ENCODE measurements at places on chromosomes 16 and 17. TPM values are rescaled to one million over a fixed set of nuclear protein-coding genes. Genes with fewer than 3 reads are reported as not detected.
A peak's percentile ranks its signal among the peaks of the same experiment; 100 is the strongest.

DNA sequence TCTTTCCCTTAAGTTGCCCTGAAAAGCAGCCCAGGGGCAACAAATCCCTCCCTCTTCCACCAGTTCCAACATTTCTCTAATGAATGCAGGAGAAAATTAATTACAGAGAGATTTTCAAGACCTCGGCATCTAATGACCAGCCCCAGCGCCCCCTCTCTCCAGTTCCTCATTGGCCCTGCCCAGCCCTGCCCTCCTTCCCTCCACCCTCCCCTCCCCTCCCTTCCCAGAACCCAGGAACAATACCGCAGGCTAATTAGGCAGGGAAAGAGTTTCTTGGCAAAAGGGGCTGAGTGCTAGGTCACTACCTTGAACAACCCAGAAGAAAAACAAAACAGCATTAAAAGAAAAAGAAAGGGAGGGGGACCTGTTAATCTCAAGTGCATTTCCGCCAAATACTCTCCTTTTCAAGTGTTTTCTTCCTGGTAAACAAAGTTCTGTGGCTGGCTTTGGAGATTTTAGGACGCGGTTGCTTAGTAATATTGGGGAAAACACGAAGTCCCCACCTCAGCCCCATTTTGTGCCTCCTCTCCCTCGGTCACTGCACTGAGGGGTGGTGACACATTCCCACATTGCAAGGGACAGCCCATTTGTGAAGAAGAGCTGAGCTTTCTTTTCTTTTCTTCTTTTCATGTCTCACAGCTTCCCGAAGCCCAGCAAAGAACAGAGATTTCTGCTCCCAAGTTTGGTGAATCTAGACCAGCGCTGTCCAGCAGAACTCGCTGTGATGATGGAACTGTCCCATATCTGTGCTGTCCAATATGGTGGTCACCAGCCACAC is 215.4 kb downstream of the SOX9 start:
- H3K27me3 ChIP-seq, result no peaks in the 10 kb centered on the region
- H3K27ac ChIP-seq, result no peak overlapping the region
- DNase-seq, result peak; percentile 14
- no peaks in the 10 kb centered on the region for H3K36me3 ChIP-seq

GRCh38 chr17:38419508-38419981 is 8.7 kb upstream of the ARHGAP23 start:
- H3K4me3 ChIP-seq, result peak overlapping the region; percentile 34
- DNase-seq, result no peak
- H3K36me3 ChIP-seq, result no peaks in the 10 kb centered on the region

DNA sequence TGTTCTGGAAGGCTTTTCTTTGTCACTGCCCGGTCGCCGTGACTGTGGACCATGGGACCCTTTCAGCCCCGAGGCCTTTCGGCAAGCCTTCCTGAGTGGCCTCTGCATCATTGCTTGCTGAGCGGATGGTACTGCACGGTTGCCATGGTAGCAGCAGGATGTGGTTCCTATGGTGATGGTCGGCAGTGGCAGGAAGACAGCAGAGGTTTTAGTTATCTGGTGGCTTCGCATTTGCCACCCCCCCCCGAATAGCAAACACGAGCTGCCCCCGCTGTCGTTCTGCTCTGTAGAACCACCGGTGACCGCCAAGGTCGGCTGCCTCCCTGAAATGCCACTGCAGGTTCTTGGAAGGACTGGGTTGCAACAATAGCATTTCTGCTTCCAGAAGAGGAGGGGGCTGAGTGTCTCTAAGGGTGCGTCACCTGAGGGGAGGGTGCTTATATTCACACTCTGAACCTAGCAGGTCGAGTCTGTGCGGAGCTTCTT is 76.6 kb downstream of the CMIP start:
- H3K4me3 ChIP-seq, result no peak overlapping the region
- H3K4me1 ChIP-seq, result no peaks in the 10 kb centered on the region
- no peaks in the 10 kb centered on the region for H3K27me3 ChIP-seq
- no peak overlapping the region for H3K27ac ChIP-seq
- no peaks in the 10 kb centered on the region for H3K36me3 ChIP-seq
- DNase-seq, result no peak

- H3K4me1 ChIP-seq, result no peaks in the 10 kb centered on the region
- no peak overlapping the region for H3K27ac ChIP-seq
- DNase-seq, result no peak
- no peaks in the 10 kb centered on the region for H3K36me3 ChIP-seq
These were observed 36.0 kb upstream of the PVALEF start for GRCh38 chr17:81129289-81129688.

GRCh38 chr16:3689731-3690130 is 27.6 kb downstream of the TRAP1 start:
- H3K27me3 ChIP-seq, result no peaks in the 10 kb centered on the region
- no peak overlapping the region for H3K4me3 ChIP-seq
- no peak for DNase-seq
- H3K36me3 ChIP-seq, result peaks cover 53% of the 10 kb centered on the region
- peak overlapping the region; percentile 43 for H3K27ac ChIP-seq

ZDHHC1 gene
- total RNA-seq, result 5.3 TPM

- no peaks in the 10 kb centered on the region for H3K27me3 ChIP-seq
- H3K4me3 ChIP-seq, result no peak overlapping the region
- peaks cover 71% of the 10 kb centered on the region for H3K4me1 ChIP-seq
- no peaks in the 10 kb centered on the region for H3K36me3 ChIP-seq
- no peak for DNase-seq
- peak overlapping the region; percentile 47 for H3K27ac ChIP-seq
These were observed 119.7 kb upstream of the CIBAR2 start for GRCh38 chr16:85231959-85232358.

Data from A673 (cell line).